Lower lobe of right lung (tissue), 2 donors: ENCODE measurements at places on chromosomes 7 and 10. TPM values are rescaled to one million over a fixed set of nuclear protein-coding genes. Genes with fewer than 3 reads are reported as not detected.
A peak's percentile ranks its signal among the peaks of the same experiment; 100 is the strongest.

DNAJC12 gene
- 1.5 TPM for total RNA-seq

DNA sequence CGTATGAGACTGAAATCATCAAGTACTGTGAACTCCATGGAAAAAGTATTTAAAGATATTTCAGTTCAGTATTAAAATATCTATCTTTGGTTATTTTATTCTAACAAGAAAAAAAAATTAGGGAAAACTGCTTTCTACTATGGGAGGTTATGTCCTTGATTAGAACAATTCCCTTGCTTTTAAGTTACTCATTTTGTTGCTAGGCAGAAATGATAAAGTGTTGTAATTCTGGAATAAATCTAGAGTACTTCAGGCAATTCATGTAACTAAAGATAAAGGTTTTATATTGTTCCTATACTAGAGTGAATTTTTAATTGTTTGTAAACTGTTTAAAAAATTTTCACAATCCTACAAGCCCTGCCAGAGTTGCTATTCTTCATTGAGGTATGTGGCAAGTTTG is 92.0 kb downstream of the BBS9 start:
- no peaks in the 10 kb centered on the region for H3K4me1 ChIP-seq
- H3K27ac ChIP-seq: no peak overlapping the region
- H3K4me3 ChIP-seq: no peak overlapping the region
- H3K36me3 ChIP-seq: no peaks in the 10 kb centered on the region
- DNase-seq: no peak

DNA sequence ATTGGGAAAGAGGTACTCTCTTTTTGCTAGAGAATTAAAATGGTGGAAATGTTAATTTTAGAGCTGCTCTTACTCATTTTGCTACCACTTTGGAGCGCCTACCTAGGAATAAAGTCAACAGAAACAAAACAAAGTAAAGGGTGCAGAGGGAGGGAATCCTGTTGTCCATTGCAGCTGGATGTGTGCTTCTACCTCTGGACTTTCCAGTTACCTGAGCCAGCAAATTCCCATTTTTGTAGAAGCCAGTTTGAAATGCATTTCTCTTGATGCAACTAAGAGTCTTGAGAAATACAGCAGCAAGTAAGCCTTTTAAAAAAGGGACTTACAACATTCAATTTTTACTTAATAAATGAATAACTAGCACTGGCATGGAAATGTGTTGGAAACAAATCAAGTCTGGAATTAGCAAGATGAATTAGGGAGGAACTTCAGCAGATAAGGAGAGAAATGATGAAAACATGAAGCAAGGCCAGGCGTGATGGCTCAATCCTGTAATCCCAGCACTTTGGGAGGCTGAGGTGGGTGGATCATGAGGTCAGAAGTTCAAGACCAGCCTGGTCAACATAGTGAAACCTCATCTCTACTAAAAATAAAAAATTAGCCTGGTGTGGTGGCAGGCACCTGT is 113.5 kb upstream of the CTTNBP2 start:
- no peaks in the 10 kb centered on the region for H3K4me1 ChIP-seq
- H3K4me3 ChIP-seq: no peak overlapping the region
- H3K27me3 ChIP-seq: no peaks in the 10 kb centered on the region
- DNase-seq: no peak
- H3K36me3 ChIP-seq: no peaks in the 10 kb centered on the region

DNA sequence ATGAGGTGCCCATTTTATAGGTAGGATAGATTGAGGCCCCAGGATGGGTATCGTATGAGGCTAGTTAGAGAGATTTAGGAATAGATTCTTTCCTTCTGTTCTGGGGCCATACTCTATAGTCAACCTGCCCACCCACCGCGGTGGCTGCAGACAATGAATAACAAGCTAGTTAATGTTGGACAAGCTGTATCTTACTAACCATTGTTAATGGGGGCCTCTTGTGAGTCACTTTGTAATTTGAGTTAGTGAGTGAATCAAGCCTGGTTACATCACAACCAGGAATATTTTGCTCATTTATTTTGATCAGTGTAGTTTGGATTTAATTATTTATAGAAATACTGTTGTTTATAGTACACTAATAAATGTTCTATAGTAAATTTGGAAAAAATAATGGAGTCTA is 7.3 kb downstream of the SORCS3 start:
- no peak for DNase-seq
- H3K4me1 ChIP-seq: no peaks in the 10 kb centered on the region
- no peaks in the 10 kb centered on the region for H3K36me3 ChIP-seq
- H3K4me3 ChIP-seq: no peak overlapping the region
- peaks cover 28% of the 10 kb centered on the region for H3K27me3 ChIP-seq

LHFPL3 gene
- total RNA-seq: not detected

MYOZ1 gene
- total RNA-seq: 2.9 TPM

DNA sequence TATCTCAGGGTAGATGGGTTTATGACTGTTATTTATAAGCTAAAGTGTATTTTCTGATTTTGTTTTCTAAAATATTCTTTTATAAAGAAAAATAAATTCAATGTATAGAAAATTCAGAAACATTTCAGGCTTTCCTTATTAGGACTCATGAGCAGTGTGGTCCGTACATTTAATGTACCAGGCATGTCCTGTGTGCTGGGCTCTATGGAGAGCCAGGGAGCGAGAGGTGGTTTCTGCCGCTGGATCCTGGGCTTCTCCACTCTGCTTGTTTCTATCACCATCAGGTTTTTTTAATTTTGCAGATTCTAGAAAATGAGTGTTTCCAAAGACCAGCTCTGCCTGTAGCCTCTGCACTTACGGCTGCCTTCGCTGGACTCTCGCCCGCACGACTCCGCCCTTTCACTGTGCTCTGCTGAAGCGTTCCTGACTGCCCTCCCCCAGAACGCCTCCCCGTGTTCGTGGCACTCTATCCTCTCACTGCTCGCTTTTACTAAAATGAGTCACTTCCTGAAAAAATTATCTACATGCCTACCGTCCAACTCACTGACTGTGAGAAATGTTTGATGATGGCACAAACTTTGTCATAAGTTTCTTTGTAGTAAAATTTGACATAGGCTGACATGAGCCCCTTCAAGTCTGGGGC is 188.5 kb downstream of the ZMYND11 start:
- no peak overlapping the region for H3K27ac ChIP-seq
- H3K4me3 ChIP-seq: no peak overlapping the region
- DNase-seq: peak; percentile 68
